ENCODE measurements at places on chromosomes 1 and 21.

- no peak for DNase-seq
Measured at GRCh38 chr1:57546549-57547330, 122.9 kb upstream of the DAB1 start.

DNA sequence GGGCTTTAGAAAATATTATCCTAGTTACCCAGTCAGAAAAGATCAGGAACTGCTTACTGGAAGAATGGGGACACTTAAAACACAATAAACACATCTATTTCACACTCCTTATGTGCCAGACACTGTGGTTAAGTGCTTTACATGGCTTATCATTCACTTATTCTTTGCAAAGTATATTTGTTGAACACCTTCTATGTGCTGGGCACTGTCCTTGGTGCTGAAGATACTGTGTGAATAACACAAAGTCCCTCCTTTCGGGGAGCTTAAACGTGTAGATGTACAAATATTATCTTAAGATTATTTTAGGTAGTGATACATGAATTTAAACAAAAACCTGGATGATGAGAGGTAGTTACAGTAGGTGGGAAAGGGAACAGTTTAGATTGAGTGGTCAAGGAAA, 169.3 kb downstream of the ST6GALNAC5 start:
- no peak for DNase-seq

- peak; percentile 40 for DNase-seq
Measured at GRCh38 chr1:227893949-227894721, 53.6 kb downstream of the WNT9A start.

GRCh38 chr1:103525114-103525606, 339 bp upstream of the RNPC3 start:
- no peak for DNase-seq

DNA sequence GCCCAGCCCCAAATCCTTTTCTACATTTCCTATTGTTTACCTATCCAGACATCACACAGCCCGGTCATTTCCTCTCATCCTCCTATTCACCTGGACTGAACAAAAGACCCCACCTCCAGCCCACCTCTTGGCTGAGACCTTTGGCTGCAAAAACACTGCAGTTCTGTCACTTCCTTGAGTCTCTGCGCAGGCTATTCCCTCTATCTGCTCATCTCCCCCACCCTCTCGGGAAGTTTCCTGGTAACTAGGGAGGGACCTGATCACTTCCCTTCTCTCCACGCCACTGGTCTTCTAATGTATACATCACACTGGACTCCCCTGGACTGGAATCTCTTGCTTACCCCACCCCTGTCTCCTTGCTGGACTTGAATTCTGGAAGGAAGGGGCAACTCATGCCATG, 5.3 kb downstream of the HTR1D start:
- DNase-seq: no peak

- peak; percentile 32 for DNase-seq
Measured at GRCh38 chr1:212688341-212689047, 11.1 kb downstream of the BATF3 start.

GRCh38 chr1:192549937-192550336, 25.6 kb upstream of the RGS1 start:
- DNase-seq: no peak
